Mammary microvascular endothelial cell (primary cell): ENCODE measurements at places on chromosomes 2 and 18. TPM values are rescaled to one million over a fixed set of nuclear protein-coding genes. Genes with fewer than 3 reads are reported as not detected.

The ALLC gene
- not detected in 2 replicates for total RNA-seq

The DRC1 gene
- total RNA-seq = 0.13 TPM in 1 of 2 replicates, not detected in the other

The PLGLB2 gene
- not detected in 2 replicates for total RNA-seq

The NEB gene
- total RNA-seq = 0.20 and 0.30 TPM in 2 replicates

The SULT1C2 gene
- not detected in 2 replicates for total RNA-seq

The GPC1 gene
- 28.7 and 33.0 TPM in 2 replicates for total RNA-seq

The ONECUT2 gene
- under 0.01 TPM in 1 of 2 replicates, not detected in the other for total RNA-seq
